ENCODE measurements at places on chromosomes 16 and 17.

DNA sequence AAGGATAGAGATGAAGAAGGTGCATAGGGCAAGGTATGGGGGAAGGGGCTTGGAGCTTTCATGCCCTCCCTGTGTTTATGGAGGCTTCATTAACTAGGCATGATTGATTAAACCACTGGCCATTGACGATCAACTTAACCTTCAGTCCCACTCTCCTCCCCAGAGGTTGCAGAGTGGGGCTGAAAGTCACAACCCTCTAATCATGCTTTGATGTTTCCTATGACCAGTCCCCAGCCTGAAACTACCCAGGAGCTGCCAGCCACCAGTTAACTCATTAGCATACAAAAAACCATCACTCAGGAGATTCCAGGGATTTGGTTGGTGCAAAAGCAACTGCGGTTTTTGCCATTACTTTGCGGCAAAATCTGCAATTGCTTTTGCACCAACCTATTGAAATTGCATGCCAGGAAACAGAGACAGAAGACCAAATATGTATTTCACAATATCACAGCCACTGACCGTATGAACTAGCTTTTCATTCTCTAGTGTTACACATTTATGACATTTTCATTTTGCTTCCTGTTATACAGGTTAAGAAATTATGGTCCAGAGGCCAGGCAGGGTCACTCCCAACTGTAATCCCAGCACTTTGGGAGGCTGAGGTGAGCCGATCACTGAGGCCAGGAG, 5.4 kb downstream of the GFOD2 start:
- no peak for DNase-seq

DNA sequence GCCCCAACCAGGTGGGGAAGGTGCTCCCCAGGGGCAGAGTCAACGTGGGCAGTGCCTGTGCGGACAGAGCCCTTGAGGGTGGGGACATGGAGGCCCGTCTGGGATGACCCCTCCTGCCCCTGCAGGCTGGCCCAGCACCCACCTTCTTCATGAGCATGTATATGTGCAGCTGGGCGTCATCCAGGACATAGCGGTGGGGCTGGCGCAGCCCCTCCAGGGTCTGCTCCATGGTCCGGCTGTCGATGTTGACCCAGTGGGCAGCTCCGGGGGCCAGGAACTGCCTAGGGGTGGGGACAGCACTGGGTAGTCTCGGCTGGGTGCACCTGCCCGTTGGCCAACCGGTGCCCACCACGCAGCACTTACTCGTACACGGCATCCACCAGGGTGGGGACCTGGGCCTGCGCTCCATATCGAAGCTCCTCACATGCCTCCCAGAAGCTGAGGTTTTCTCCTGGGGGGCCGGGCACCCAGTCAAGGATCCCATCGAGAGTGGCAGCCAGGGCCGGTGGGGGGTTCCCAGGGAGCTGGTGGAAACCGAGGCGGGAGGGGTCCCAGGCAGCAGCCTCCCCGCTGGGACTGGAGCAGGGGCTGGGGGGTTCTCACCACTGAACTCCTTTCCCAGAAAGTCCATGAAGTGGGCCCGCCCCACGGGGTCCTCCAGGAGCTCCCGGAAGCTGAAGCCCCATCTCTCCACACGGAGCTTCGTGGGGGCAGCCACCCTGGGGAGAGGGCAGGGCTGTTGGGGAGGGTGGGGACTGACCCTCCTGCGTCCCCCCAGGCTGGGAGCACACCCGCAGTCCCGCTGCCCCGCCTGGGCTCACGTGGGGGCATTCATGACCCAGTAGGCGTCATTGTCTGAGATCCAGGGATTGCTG, 5.1 kb downstream of the RGS11 start:
- no peak for DNase-seq

GRCh38 chr16:483341-484075, 44.0 kb upstream of the CAPN15 start:
- DNase-seq: no peak

DNA sequence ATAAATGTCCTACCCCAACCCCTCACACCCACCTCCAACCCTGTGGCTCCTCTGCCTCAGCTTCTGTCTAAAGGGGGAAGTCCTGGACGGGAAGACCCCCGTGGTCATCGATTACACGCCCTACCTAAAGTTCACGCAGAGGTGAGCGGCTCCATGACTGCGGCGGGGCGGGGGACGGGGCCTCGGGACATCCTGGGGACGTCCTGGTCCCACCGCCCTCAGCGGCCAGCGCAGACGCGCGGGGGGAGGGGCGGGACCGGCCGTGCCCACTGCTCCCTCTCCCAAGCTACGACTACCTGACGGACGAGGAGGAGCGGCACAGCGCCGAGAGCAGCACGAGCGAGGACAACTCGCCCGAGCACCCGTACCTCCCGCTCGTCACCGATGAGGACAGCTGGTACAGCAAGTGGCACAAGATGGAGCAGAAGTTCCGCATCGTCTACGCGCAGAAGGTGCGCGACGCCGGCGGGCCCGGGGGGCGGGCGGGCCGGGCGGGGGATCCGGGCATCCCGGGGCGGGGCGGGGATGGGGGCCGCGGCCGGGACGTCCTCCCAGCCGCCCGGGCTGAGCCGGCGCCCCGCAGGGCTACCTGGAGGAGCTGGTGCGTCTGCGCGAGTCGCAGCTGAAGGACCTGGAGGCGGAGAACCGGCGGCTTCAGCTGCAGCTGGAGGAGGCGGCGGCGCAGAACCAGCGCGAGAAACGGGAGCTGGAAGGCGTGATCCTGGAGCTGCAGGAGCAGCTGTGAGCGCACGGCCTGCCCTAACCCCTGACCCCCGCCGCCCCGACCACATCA, 6.7 kb downstream of the RUNDC3A start:
- no peak for DNase-seq

GRCh38 chr17:44971776-44972483, 3.8 kb upstream of the C1QL1 start:
- no peak for DNase-seq

DNA sequence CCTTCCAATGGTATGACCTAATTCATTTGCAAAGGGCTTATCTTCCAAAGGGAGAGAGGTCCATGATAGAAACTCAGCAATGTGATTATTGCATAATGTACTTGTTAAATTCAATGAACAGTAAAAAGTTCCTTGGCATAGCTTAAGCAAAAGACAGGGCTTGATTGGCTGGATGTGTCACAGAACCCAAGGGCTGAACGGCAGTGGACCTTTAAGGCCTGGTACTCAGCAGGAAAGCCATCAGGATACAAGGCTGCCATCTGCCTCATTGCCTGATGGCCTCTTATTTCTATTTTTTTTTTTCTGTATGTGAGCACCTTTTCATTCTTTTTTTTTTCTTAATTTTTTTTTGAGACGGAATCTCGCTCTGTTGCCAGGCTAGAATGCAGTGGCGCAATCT, 208.9 kb upstream of the WSCD1 start:
- no peak for DNase-seq

All from fibroblast of skin of left quadriceps (primary cell).